T-cell (primary cell): ENCODE measurements at places on chromosomes 7 and 10. TPM values are rescaled to one million over a fixed set of nuclear protein-coding genes. Genes with fewer than 3 reads are reported as not detected.
A peak's percentile ranks its signal among the peaks of the same experiment; 100 is the strongest.

Gene EBF3
- total RNA-seq = not detected

DNA sequence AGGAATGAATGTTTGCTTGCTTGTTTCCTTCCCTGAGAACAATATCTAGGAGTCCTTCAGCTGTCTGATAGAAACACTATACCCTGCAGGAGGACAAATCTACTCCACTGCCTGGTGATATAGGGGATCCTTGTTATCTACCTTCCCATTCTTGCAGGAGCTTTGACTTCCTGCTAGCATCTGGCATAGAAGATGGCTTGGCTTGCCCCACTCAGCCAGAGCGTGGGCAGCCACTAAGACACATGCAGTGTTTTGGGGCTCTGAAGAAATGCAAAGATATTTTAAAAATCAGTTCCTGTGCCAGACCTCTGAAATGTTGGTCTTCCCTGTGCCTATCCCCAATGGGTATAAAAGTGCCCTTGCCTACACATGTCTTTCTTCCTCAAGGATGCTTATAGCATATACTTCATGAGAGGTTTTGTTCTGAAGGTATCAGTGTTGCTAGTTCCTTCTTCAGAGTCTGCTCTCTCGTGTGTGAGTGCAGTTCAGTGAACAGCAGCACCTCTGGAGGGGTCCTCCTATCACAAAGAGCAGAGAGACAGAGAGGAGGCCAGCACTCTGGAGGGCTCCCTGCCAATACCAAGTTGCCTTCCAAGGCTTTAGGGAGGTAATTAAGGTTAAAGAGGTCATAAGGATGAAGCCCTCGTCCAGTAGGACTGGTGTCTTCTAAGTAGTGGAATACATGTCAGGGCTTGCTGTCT, 149.1 kb upstream of the CALCR start:
- DNase-seq = no peak

DNA sequence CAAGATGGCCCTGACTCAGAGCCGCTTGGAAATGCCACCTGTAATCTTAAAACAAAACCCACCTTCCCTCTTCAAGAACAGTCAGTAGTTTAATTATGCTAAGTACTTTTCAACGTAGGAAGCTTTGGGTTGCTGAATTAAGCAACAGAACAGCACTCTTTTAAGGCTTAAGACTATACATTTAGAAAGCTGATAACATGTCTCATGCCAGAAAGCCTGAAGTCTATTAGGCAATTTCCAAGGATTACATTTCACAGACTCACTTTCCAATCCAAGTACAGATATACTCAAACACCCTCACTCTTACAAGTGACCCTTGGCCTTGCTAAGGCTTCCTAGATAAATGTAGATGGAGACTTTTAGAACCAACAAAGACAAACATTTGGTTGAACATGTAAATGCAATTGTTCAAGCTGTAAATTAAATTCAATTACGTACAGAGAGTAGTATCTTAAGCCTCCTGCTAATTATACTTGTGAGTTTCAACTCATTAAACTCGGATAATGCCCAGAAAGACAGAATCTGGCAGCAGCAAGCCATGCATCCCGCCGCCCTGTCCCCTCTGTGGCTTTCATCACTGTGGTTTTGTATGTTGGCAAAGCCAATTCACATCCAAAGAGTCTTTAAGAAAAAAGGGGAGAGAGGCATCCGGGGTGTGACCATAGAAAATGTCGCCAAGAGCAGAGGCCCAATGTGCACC, 283.1 kb upstream of the NRP1 start:
- DNase-seq = no peak

DNA sequence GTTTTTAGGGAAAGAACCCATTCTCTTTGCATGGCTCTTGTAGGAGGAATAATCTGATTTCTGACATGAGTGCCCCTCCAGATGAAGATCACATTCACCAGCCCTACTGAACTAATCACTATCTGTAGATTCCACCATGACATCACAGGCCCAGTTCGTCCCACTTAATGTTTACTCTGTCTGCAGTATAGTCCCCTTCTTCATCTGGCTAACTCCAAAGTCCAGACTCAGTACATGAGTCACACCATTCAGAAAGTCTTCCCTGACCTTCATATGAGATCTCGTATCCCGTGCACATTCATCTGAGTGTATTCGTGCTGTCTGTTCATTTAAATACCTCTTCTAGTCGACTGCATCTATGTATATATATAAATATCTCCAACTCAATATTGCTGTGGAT, 366.5 kb upstream of the AKR1E2 start:
- no peak for DNase-seq

DNA sequence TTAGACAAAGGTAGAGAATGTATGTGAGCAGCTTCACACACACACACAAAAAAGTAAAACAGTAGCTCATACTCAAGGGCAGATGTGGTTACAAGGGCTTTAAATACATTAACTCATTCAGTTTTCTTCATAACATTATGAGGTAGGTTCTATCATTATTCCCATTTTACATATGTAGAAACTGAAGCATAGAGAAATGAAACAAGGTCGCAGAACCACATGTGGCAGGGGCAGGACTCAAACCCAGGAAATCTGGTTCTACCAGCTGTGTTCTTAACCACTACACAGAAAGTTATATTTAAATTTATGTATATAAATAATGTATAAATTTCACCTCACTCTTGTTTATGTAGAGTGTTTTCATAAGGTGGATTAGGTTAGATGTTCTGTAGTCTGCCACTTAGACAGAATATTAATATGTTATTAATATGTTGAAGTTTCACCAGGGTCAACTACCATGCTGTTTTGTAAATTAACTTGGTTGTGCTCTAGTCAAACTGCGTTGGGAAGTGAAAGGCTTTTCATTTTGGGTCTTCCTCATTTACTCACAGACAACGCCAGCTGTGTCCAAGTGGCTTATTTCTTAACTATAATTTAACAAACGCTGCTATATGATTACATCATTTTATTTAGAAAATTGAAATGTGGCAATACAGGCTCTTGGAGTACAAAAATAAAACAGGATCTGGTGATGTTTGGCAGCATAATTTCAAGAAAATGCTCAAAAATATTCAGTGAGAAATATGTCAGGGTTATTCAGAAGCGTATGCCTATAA, 138.4 kb downstream of the MDFIC start:
- DNase-seq = no peak

DNA sequence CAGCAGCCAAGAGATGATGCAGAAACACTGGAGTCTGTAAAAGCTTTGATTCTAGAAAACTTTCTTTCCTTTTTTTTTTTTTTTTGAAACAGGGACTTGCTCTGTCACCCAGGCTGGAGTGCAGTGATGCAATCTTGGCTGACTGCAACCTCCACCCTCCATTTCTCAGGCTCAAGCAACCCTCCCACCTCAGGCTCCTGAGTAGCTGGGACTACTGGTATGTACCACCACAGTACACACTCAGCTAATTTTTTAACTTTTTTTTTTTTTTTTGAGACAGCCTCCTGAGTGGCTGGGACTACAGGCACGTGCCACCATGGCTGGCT, 17.0 kb upstream of the BAG3 start:
- DNase-seq = no peak

Gene PDZD7
- 2.3 TPM for total RNA-seq

DNA sequence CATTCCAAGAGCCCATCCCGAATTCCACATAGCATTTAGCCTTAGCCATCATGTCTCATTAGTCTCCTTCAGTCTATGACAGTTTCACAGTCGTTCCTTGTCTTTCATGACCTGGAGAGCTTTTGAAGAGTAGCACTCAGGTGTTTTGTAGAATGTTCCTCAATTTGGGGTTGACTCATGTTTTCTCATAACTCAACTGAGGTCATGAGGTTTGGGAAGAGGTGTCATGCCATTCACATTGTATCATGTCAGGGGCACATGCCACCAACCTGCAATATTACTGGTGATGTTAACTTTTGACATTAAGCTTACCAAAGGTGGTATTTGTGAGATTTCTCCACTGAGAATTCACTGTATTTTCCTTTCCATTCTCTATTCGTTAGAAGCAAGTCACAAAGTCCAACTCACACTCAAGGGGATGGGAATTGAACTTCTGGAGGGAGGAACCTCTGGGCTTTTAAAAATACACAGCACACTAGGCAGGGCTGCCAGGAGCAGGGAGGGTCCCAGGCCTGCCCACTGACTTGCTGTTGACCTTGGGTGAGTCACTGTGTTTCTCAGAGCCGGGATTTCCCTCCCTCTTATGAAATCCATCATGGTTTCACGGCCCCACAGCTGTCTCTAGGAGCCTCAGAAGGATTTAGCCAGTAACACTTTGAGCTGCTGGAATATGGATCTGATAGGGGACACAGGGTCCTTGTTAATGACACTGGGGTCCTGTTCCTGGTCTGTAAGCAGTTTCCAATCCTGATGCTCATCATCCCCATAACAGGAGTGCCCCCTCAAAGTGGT, 74.4 kb upstream of the TCF7L2 start:
- DNase-seq = no peak

Gene COBL
- 0.07 TPM for total RNA-seq

- no peak for DNase-seq
Observed at GRCh38 chr7:94289071-94289470, 105.6 kb upstream of the COL1A2 start.

DNA sequence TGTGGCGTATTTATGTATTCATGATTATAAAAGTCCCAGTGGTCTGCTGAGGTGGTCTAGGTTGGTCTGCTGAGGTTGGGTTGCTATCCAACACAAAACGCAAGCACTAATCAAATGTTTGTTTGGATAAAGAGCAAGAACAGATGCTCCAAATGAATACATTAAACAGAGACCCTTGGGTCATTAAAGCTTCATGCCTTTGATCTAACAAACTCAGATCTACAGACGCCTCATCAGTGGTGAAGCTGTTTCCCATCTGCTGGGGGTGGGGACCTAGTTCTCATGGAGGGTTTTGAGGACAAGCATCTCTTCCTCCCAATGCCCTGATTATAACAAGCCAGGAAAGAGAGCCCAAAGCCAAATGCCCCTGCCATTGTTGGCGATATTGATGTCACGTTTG, 786.7 kb downstream of the NRG3 start:
- no peak for DNase-seq

GRCh38 chr10:110530131-110530831, 32.6 kb downstream of the DUSP5 start:
- no peak for DNase-seq

GRCh38 chr10:48769706-48770435, 85.2 kb downstream of the WDFY4 start:
- DNase-seq = no peak

GRCh38 chr10:95876756-95877155, 31.0 kb upstream of the CC2D2B start:
- DNase-seq = no peak

DNA sequence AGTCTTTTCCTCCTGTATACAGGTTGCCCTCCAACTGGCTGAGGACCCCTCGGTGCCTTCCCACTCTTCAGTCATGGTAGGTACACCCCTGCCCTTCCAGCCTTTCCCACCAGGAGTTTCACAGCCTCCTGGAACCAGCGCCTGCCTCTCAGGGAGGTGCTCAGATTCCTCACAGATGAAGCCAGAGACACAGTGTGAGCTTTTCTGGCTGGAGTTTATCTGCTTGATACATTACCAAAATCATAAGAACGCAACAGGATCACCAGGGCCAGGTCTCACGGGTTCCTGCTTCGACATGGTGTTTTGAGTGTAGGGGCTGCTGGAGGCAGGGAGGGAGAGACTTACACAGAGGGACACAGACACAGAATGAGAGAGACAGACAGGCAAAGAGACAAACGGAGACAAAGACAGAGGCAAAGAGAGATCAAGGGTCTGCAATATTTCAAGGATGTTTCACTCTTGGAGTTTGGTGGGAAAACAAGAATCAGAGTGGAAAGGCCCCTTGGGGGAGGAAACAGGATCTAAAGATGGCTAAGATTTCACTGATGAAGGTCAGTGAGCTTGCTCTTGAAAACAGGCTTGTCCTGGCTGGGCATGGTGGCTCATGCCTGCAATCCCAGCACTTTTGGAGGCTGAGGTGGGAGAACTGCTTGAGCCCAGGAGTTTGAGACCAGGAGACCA, 6.5 kb upstream of the INMT start:
- DNase-seq = no peak

- DNase-seq = no peak
Observed at GRCh38 chr7:43531700-43532099, 51.2 kb upstream of the STK17A start.

- DNase-seq = no peak
Observed at GRCh38 chr7:124992851-124993562, 63.4 kb upstream of the POT1 start.

GRCh38 chr7:37201003-37201875, 247.4 kb downstream of the ELMO1 start:
- DNase-seq = peak; percentile 4

DNA sequence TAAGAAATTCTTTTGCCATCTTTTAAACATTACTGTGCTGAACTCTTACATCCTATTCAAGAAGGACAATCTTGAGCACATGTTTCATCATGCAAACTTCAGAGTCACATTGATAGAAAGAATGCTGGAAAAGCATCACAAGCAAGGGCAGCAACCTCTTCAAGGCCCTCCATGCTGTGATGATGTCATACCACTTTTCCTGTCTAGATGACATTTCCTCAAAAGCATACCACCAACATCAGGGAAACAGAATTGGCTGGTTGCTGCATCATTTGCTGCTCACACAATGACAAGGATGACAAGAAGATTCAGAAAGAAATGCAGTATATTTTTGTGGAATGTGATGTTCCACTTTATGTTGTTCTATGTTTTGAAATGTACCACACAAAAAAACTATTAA, 37.6 kb downstream of the CYP2C8 start:
- DNase-seq = no peak

DNA sequence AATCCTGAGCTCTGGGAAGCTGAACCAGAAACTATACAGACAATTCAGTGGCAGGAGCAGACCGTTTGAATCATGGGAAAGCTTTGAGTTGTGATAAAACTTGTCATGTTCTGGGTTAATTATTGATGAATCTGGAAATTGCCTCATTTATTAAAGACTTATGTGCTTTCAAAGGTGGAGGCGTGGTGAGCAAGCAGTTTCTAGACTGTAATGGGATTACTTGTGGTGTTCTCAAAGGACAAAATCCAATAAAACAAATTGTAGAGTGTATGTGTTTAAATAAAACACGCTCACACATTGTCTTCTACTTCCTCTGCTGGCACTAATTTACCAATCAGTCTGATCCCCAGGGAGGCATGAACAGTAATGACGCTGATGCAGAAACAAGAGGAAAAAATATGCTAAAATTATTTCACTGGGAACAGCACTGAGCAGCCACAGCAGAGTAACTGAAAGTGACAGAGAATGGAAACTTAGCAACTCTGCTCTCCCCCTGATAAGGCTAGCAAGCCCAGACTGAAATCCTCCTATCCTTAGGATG, 25.1 kb downstream of the PARD3 start:
- no peak for DNase-seq

DNA sequence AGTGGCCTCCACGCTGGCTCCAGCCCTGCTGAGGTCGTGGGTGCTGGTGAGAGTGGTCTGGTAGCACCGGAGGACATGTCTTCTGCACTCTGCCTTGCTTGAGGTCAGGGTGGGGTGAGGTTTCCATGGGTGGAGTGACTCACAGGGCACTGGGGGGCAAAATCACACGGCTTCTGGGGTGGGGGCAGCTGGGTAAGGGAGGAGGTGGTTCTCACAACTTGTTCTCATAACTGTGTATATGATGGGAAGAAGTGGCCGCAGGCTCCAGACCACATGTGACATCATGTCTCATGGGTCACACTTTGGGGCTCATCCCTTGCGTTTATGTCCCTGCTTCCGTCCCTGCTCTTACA, 884 bp upstream of the PRF1 start:
- DNase-seq = peak; percentile 61

Gene UFSP1
- 1.5 TPM for total RNA-seq
